ENCODE measurements at places on chromosomes 12 and 14. TPM values are rescaled to one million over a fixed set of nuclear protein-coding genes. Genes with fewer than 3 reads are reported as not detected.

- DNase-seq: no peak
Measured at GRCh38 chr12:47882781-47883546, 21.8 kb downstream of the VDR start.

DNA sequence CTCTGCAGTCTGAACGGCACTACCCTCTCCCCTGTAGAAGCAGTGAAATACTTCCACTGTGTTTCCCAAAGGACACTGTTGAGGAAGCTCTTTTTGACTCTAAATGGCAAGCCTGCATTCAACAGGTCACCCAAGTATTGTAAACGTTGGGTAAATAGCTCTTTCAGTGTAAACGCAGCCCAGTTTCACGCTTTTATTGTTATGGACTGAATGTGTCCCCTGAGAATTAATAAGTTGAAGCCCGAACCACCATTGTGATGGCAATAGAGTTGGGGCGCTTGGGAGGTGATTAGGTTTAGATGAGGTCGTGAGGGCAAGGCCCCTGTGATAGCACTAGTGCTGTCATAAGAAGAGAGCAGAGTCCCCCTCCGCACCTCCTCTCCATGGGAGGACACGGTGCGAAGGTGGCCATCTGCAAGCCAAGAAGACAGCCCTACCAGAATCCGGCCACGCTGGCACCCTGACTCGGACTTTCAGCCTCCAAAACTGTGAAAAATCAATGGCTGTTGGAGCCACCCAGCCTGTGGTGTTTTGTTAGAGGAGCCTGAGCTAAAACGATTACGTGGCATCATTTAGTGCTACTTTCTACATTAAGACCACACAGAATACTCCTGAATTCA is 1.1 kb downstream of the SERPINA10 start:
- no peak for DNase-seq

GRCh38 chr12:34625116-34625515 is 602.8 kb downstream of the ALG10 start:
- no peak for DNase-seq

DNA sequence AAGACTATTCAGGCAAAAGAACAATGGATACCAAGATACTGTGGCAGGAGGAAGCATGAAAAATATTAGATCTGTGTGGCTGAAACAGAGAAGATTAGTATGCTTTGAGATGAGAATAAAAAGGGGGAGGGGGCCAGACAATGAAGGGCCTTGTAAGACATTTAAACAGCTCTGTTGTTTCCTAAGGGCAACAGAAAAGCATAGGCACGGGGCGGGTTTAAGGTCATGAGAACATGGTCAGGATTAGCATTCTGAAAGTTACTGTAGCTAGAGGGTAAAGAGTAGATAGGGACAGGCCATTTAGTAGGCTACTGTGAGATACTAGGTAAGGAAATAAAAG is 18.6 kb downstream of the INTS13 start:
- DNase-seq: no peak

The AKAP6 gene
- total RNA-seq: not detected

The DAO gene
- total RNA-seq: not detected

The CLEC4C gene
- not detected for total RNA-seq

The TAS2R42 gene
- not detected for total RNA-seq
